Activated CD4-positive, alpha-beta T cell treated with anti-CD3 and anti-CD28 coated beads for 4 hours (primary cell): ENCODE measurements at places on chromosomes 2 and 18.
A peak's percentile ranks its signal among the peaks of the same experiment; 100 is the strongest.

DNA sequence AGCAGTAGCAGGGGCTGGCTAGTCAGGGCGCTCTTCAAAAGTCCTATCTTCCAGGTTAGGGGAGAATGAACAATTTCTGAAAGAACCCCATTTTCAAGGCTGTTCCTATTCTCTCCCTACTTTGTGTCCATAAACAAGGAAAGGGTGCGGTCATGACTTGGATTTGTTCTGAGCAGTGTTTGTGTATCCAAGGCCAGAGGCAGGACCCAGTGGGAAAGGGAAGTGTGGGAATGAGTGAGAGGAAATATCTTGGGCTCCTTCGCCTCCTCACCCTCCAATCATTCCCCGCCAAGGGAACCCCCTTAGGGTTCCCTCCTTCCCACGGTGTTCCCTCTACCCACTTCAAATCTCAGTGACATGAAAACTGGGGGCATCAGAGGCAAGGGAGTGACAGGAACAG lies 25.5 kb upstream of the SPTBN1 start:
- DNase-seq, result no peak

DNA sequence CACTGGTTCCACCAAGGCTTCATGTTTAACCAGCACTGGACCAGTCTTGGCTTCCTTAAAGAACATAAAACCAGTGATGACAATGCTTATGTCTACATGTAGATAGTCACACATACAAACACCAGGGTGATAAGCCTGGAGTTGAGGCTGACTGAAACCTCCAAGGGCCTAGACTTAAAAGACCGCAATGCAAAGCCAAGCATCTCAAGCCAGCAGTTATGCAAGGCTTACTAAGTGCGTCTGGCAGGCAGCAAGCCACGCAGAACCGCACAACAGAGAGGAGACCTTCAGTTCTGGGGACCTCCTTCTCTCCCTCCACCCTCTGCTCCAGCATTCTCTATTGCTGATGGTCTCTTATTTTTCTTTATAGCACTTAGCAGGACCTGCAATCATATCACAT lies 63.2 kb upstream of the ACAA2 start:
- no peak for DNase-seq

DNA sequence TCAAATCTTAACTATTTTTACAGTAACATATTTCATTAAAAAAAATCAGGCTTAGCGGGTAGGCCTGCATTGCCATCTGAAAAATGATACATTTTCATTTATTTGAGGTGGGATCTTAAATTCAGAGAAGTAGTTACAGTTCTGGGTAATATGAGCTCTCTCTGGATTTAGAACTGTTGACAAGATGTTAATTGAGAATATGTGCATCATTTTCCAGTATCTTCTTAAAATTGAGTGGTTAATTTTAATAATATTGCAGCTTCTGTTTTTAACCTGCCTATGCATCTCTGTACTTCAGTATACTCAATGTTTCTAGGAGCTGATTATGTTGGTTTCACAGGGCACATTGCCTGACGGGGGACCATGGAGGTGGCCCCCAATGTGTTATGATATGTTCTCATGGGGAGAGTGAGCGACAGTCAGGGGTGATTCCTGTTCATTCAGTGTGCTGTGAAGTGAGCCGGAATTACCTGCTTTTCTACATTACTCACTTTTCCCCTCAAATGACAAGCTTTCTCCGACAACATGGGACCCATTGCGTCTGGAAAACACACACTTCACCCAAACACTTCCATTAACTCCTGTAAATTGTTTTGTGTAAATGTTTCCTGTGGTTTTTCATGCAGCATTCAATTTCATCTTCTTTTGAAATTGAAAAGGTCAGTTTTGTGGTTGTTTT lies 406.2 kb downstream of the MTX2 start:
- DNase-seq, result no peak

- no peak for DNase-seq
Observed at GRCh38 chr2:227886149-227886548, 14.7 kb downstream of the DAW1 start.

- no peak for DNase-seq
Observed at GRCh38 chr2:42865884-42866881, 73.8 kb upstream of the HAAO start.

DNA sequence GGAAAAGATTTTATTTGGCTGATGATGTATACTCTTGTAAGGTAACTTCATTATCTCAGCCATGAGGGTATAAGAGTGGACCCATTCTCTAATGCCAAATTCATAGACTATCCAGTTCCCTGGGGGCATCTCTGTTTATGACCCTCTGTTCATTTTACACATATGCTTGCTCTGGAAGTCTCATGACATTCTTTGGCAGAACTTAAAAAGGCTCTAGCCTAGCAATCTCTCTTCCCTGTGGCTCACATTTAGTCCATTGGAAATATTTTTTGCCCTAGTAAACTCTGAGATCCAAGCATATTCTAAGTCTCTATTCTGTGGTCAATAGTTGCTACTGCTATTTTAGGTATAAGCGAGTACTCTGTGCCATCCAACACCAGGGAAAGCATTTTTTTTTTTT lies 1201.8 kb upstream of the ZEB2 start:
- no peak for DNase-seq

DNA sequence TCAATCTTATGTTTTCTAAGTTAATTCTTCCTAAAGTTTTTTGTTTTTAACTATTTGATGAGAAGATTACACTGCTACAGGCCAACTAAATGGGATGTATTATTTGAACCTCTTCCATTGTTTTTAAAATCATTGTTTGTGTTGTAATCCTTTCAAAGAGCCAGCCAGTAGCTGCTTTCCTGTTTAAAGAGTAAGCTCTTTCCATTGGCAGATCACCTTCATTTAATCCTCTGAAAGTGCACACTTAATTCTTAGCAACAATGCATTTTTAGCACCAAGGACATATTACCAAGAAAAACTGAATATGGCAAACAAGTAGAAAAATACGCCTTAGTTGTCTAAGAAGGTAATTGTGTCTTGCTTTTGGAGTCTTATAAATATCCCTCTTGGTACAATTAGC lies 54.0 kb downstream of the MEIS1 start:
- DNase-seq, result no peak

DNA sequence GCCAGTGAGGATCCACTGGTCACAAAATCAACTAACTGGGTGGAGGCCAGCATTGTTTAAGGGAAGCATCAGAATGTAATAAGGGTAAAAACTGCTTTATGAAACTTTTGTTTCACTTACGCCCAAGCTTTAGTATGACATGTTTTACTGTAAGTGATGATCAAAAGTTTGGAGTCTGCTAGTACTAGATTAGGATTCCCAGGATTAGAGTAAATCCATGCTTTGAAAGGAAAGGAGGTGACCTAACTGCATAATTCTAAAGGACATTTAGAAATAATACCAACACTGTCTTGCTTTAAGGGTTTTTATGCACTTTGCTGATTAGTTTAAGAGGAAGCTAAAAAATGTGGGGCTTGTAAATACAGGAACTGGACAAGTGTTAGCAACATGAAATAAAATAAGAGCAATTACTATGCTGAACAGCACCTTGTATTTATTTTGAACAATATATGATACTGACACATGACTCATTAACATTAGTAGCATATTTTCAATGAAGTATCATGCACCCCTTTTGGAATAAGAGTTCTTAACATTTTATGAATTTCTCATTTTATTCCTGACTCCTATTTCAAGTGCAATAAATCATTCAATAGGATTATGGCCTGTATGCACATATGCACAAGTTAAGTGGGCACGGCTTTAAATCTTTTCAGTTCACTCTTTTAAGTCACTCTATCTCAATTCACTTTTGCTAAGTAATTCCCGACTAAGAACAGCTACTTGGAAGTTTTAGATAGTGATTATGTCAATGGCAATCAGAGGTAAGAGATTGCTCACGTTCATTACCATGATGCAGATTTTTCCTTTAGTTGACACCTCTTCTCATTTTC lies 62.5 kb downstream of the STK39 start:
- no peak for DNase-seq

- DNase-seq, result no peak
Observed at GRCh38 chr2:75287624-75288316, 88.5 kb upstream of the TACR1 start.

GRCh38 chr2:226862623-226863022 lies 26.8 kb downstream of the RHBDD1 start:
- no peak for DNase-seq

DNA sequence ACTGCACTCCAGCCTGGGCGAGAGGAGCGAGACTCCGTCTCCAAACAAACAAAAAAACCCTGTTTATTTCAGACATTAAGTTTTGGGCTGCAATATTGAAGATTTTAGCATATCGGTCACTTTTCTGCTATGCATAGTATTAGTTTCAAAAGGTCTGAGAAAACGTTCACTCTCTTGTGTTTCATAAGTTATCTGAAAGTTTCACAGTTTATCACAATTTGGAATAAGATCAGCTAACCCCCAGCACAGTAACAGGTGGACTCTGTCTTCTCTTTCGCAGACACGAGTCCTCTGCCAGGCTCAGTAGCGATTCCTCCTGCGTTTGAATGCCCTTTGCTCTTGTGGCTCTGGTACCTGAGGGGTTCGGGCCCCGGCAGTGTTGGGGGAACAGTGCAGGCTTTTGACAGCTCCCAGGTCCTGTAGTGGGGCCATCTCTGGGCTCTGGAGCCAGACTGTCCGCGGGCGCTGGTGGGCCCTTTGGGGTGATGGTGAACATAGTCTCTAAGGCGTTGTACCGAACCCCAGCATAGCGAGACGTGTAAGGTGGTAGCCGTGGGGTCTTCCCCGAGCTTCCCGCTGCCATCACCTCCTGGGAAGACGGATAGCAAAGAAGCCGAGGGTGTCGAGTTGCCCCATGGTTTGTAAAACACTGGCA lies 20.4 kb downstream of the NFATC1 start:
- no peak for DNase-seq

- DNase-seq, result no peak
Observed at GRCh38 chr2:128535953-128536352, 217.3 kb upstream of the HS6ST1 start.

GRCh38 chr2:127011796-127012195 lies 95.2 kb downstream of the BIN1 start:
- DNase-seq, result no peak

- no peak for DNase-seq
Observed at GRCh38 chr2:44110444-44110843, 58.2 kb upstream of the PPM1B start.

DNA sequence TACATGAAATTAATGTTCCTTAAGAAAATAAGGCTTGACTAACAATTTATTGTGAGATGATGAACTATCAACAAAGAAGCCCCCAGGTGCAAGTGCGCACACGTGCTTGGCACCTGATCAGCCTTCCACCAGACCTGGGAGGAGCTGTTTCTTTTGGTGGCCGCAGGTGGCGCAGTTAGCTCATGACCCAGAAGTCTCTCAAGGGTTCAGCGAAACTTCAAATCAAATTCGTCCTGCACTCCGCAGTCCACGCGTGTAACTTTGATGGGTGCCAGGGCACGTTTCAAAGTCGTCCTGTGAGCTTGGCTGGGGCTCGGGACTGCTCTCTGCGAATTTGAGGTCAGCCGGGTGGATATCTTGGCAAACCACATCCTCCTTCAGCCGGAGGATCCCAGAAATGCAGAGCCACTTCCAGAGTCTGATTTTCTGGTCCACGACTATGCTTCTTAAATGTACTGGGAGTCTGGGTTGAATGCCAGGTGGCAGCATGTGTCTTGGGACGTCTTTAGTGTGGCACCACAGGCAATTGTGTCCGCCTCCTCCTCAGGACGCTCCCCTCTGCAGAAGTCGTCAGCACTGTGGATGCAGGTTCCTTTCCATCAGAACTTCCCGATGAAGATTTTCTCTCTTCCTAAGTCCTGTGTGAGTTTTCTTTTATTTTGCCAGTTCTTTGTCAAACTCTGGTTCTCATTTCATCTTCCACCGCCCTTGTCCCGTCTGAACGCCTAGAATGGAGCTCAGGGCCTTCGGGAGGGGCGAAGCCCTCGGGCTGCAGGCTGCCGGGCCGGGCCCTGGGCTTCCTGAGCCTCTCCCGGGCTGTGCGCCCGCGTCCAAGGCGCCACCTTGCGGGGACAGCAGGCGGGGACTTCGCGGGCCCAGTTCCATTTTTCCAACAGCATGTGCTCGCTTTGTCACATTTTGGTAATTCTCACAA lies 61.3 kb upstream of the RAPGEF4 start:
- DNase-seq, result peak; percentile 36

GRCh38 chr2:173684896-173685459 lies 280.2 kb downstream of the SP3 start:
- DNase-seq, result no peak

- DNase-seq, result no peak
Observed at GRCh38 chr18:27185025-27185763, at the start of gene CHST9. CHST9 (minus strand) TSS chr18:27185308; CDS start chr18:27142809, 42,499 bp downstream.

GRCh38 chr2:137229834-137230233 lies 464.5 kb downstream of the THSD7B start:
- no peak for DNase-seq

DNA sequence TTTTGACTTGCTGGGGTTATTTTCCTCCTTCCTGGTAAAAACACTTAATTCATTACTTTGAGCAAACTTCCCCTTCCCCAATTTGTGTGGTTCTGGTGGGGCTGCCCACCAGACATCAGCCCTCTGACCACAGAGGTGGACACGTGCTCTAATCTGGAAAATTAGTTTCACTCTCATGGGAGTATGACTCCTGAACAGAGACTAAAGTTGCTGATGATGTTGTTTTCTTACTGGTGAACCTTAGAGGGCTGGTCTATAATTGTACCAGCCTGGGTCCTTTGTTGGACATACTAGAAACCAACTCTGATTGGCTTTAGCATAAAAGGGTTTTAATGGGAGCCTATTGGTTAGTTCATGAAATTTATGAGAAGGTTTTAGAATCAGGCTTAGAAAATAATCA lies 54.1 kb upstream of the ACYP2 start:
- no peak for DNase-seq

- no peak for DNase-seq
Observed at GRCh38 chr2:145750612-145751011, 1230.7 kb upstream of the ZEB2 start.

DNA sequence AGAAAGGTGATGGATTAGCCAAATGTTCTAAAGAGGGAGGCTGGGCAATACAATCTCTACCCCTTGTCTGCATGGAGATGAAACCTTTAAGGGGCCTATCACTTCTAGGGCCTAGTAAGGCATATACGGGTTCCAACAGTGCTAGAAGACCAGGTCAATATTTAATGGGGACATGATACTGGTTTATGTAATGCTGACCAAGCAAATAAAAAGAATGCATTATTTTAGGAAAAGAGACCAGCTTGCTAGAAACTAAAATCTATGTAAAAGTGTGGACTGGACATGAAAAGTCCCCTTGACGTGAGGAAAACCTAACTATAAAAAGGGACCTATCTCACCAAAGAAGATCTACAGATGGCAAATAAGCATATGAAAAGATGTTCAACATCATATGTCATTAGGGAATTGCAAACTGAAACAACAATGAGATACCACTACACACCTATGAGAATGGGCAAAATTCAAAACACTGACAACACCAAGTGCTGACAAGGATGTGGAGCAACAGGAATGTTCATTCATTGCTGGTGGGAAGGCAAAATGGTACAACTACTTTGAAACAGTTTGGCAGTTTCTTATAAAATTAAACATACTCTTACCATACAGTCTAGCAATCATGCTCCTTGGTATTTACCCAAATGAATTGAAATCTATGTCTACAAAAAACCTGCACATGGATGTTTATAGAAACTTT lies 45.9 kb upstream of the TLK1 start:
- no peak for DNase-seq

- no peak for DNase-seq
Observed at GRCh38 chr2:163640542-163641193, 95.1 kb downstream of the FIGN start.

GRCh38 chr2:46461709-46462171 lies 17.6 kb upstream of the TMEM247 start:
- no peak for DNase-seq
